CD4-positive, alpha-beta T cell treated with Interleukin-6 at 100 ng/mL for 8 hours (primary cell): ENCODE measurements at places on chromosomes 2 and 18.

- no peak for DNase-seq
Observed at GRCh38 chr2:162677476-162677875, 161.1 kb downstream of the KCNH7 start.

- DNase-seq = no peak
Observed at GRCh38 chr2:10521356-10522169, 73.4 kb upstream of the ODC1 start.

DNA sequence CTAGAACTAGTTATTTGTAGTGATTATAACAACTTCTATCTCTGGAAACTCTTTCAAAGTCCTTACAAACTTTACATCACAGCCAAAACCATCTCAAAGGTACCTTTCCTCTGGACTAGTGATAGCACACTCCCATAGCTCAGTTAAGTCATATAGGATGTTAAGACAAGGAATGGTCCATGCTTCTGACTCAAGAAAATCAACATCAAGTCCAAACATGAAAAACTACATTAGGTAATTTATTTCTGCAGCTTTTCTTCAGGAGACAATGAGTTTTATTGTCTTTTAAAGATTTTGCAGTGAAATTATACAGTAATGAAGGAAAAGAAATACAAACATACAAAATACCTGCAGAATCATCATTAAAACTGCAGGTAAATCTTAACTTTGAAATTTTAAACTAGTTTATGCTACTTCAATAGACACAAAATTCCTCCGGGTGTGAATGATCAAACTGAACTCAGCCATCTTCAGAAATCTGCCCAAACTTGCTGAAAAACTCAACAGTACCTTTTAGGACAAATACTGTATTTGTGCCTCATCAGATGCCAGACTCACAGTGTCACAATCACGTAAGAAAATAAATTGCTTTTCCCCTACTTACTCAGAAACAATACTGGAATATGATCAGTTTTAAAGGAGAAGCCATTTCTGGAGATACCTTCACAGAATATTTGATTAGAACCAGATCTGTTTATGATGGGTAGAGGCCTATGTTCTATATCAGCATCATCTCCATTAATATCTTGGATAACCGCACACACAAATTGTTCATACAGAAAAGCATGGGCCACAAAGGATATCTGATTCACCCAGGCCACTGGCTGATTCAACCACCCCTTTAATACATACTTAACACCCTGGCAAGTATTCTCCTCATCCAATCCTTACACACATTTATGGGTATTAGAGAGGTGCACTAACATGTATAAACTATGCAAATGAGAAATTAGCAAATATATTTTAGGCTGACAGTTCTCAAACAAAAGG is 2.6 kb downstream of the TMEM131 start:
- DNase-seq = no peak

GRCh38 chr2:136286423-136286822 is 168.5 kb upstream of the CXCR4 start:
- DNase-seq = no peak

DNA sequence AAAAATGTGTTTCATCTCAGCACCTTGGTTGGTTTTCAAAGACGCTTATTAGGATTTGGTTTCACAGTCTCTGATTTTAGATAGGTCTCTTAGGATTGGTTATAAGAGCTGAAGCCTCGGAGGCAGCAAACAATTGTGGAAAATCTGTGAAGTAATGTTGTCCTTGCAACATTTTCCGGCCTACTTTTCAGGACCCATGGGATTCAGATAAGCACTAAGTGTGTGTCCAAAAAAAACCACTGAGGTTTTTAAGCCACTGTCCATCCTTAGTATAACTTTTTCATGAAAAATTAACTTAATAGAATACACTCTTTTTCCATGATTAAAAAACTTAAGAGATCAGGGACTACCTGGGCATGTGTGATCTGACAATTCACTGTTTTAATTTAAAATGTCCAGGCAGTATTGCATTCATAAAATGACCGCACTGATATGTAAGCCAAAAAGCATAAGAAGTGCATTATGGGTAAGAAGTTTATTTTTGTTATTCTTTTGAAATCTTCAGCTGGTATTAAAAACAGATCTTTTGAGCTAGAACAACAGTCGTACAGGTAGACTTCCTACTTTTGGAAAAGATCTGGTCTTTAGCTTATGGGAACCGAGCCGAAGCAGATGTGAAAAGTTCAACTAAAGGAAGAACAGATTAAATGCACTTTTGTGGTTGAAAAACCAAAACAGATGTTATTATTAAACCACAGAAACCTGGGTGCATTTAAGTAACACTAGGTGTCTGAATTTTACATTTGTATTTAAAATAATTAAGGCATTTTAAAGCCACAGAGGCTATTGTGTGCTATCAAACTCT is 479.4 kb upstream of the ZEB2 start:
- DNase-seq = no peak

GRCh38 chr18:2304378-2305175 is 266.7 kb downstream of the METTL4 start:
- no peak for DNase-seq

DNA sequence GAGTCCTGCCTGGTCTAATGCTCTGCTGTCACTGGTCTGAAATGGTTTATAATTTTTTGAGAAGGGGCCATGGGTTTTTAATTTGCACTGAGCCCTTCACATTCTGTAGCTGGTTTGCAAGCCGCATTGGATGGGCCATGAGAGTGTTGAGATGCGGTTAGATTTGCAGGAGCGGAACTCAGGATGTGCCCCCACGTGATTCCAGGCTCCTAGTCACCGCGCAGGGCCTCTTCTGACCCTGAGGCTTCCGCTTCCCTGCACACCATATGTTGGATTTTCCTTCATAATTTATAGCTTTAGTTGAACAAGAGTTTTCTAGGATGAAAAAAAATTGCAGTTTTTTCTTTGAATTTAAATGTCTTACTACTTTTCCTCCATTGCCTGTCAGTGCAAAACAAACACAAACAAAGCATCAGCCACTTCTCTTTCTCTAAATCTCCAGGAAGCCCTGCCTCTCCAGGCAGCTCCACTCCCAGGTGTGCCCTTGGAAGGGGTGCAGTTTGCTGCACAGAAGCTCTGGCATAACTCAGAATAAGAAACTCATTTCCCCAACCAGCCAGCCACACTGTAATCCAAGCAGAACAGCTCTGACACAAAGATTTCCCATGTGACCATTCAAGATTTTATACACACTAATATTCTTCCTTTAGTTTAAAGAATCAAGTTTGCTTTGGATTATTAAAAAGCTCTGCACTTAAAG is 18.4 kb upstream of the TPO start:
- no peak for DNase-seq

DNA sequence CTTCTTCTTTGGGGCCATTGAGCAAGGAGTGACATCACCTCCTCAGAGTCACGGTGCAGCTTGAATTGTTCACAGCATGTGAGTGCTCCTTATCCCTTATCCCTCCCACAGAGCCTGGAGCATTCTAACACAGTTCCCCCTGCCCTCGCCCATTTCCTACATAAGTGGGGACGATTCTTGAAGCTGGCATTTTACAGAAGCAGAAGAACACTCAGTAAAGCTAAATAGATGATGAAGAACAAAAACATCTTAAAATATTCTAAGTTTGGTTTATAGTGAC is 135.8 kb upstream of the APCDD1 start:
- no peak for DNase-seq

DNA sequence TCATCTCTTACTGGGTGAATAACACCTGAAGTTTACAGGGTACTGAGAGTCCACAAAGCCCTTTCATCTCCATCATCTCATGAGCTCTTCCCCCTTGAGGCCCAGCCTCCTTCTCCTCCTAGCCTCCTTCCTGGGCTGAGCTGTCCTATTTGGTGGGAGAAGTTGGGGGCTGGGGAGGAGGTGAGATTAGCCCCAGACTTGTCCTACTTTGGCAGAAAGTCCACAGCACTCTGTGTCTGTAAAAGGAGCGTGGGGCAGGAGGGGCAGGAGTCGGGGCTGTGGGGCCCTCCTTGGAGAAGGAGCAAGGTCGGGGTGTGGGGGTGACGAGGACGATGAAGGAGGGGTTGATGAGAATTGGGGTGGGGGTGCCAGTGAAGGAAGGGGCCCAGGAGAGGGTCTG is 10.0 kb upstream of the DES start:
- no peak for DNase-seq

GRCh38 chr2:122643725-122644329 is 888.4 kb downstream of the TSN start:
- no peak for DNase-seq

DNA sequence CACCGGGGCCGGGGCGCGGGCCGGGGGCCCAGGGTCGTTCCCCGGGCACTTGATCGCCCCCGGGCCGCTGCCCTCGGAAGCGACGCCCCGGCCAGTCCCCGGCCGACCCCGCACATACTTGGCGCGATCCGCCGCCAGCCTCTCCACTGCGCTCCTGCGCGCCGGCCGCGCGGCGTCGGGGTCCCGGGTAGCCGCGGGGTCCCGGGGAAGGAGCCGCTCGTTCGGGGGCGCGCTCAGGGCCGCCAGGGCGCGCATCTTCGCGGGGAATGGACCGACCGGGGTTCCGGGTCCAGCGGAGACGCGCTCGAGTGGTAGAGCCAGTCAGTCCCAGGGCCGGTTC is 204 bp downstream of the FAM110C start:
- no peak for DNase-seq

DNA sequence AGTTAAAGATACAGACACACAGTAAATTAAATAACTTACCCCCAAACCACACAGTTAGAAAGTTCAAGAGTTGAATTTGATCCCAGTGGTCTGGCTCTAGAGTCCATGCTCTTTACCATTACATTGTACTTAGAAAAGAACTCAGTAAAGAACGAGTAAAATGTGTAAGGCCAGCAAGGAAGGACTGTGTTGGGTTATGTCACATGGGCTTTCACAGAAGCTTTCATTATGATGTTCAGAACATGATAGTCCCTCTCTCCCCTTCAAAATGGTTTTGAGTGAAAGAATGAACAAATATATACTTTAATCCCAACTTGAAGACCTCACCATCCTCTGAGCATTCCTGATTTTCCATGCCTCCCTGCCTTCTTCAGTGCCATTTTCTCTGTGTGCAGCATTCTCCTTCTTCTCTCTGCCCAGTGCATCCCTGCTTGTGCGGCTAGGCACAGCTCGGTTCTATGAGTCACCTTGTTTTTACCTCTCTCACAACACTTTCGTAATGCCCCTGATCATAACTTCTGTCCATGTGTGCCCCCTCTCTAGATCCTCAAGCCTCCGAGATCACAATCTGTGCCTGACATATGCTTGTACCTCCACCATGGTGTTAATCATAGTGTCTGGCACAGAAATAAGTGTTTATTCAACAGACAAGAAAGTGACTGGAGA is 22.0 kb downstream of the RASGRP3 start:
- no peak for DNase-seq

DNA sequence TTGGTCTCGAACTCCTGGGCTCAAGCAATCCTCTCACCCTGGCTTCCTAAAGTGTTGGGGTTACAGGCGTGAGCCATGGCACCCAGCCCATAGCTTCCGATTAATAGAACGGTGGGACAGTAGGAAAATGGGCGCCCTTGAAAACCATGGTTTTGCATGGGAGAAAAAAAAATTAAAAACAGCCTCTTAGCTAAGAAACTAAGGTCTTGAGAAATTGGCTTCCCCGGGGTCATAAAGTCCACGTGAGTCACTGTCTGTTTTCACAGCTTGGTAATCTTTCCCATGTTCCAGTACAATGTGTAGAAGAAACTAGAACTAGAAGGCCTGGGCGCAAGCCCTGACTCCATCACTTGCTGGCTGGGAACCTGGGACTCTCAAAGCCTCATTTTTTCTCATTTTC is 20.7 kb downstream of the B3GNT2 start:
- no peak for DNase-seq

DNA sequence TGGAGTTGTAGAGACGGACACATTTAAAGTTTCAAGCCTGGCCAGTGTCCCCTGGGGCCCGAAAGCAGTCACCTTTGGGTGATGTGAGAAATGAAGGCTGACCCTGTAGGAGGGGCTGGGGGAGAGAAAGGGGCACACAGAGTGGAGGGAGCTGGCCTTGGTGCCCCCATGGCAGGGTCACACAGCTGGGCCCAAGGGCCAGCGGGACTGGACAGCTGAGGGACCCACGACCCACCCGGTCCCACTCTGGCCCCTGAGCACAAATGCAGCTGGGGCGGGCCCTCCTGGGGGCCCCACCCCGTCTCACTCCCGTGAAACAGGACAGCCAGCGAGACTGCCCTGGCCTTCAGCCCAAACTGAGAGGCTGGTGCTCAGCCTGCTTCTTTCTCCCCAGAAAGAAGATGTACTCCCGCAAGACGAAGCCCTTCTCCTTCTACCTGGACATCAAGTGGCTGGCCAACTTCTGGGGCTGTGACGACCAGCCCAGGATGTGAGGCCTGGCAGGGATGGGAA is 6.1 kb downstream of the AGXT start:
- DNase-seq = no peak
